Stimulated activated CD4-positive, alpha-beta T cell treated with anti-CD3 and anti-CD28 coated beads, Interleukin-4, amount 100 ng/mL, for 48 hours (primary cell): ENCODE measurements at places on chromosomes 2 and 18.

GRCh38 chr2:23244617-23245016 lies 140.4 kb upstream of the KLHL29 start:
- DNase-seq: no peak

GRCh38 chr2:211487733-211488132 lies 931.3 kb downstream of the CPS1 start:
- no peak for DNase-seq

- DNase-seq: peak; percentile 58
These were observed 68.5 kb upstream of the STK17B start for GRCh38 chr2:196239622-196240587.

DNA sequence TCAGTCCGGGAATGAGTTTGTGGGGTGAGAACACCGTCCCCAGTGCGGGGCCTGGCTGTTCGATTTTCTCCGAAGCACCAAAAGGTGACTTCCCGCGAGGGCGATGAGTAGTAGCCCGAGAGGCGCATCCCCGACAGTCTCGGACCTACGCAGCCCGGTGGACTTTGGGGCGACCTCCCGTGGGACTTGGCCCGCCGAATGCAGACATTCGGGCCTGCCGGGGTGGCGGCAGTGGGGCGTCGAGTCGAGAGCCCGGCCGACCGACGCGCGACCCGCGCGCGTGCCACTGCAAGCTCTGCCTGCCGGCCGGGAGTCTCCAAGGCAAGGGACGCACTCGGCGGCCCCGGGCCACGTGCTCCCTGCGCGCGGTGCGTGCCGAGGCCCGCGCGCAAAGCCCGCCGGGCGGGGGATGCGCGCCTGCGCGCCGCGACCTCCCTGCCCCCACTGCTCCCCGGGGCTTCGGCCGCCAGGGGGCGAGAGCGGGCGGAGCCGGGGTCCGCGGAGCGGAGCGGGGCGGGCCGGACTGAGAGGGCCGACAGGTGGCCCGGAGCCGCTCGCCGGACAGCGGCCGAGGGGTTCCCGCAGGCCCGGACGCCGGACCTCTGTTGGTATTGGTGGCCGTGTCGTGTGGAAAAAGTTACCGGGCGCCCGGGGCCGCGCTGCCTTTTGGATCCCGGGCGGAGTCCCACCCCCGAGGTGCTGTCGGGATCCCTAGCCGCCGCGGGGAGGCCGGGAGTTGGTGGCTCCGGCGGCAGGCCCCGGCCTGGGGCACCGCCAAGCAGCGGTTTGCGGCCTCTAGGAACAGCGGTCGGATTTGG lies 1.9 kb downstream of the PTMA start:
- peak; percentile 80 for DNase-seq

GRCh38 chr18:40949114-40949950 lies 1005.7 kb upstream of the PIK3C3 start:
- no peak for DNase-seq

DNA sequence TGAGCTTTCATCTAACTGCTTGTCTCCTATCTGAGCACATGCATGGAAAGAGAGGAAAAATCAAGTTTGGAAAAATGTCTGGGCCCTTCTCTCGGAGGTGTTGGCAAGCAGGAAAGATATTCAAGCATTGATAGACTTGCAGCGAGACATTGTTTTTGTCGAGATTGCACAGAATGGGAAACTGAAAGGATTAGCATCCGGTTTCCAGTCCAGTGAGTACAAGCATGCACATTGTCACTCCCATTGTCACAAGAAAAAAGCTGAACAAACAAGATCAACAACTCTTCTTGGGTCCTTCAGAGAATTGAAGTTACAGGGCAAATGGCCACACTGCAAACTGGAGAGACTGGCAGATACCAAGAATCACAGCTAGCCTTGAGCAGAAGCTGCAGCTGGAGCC lies 19.6 kb upstream of the MC5R start:
- DNase-seq: no peak

- no peak for DNase-seq
These were observed 127.5 kb upstream of the TTC39C start for GRCh38 chr18:23887035-23887434.

DNA sequence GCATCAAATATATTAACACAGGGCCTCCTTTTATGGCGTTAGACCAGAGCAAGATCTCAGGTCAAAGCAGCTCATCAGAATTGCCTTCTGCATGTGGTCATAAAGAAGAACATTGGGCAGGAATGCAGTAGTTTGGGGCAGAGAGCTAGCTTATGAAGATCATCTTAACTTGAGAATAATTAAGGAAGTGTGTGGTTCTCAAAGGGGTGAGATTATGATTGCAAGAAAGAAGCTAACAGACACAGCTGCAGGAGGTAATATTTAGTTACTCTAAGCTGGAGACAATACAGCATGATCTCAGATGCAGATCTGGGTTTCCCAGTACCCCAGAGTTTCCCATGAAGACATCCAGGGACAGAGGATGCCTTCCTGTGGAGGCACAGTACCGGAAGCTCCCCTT lies 91.6 kb downstream of the TTC27 start:
- no peak for DNase-seq

DNA sequence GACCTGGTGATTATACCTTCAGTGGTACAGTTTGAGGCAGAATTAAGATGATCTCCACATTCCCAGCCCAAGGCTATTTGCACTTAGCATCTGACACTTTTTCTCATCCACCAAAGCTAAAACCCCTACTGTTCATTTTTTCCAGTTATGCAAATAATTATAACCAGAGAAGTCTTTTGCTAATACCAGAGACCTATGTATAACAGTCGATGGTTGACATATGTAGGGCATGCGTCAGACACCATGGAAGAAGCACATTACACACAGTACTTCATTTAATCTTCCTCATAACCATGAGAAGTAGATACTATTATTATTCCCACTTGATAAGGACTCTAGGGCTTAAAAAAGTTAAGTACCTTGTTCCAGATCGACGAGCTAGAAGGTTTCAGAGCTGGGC lies 36.5 kb downstream of the AP1S3 start:
- DNase-seq: no peak

GRCh38 chr2:238936162-238937052 lies 88.5 kb downstream of the TWIST2 start:
- DNase-seq: no peak

DNA sequence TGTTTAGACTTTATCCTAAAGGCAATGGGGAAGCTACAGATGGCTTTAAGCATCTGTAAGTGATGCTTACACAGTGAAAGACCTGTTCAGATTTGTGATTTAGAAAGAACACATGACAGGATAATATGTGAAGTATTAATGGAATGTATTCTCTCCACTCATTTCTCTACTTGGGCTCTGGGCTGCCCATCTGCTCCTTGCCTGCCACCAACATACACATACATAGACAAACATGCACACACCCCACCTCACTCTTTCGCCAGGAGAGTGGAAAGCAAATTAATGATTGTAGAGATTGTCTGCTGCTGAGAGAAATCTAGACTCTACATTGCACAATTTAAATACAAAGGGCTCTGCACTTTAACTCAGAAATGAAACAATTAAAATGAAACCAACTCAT lies 61.0 kb upstream of the NFE2L2 start:
- no peak for DNase-seq

- DNase-seq: no peak
These were observed 1600.7 kb upstream of the ACVR2A start for GRCh38 chr2:146244131-146244530.

DNA sequence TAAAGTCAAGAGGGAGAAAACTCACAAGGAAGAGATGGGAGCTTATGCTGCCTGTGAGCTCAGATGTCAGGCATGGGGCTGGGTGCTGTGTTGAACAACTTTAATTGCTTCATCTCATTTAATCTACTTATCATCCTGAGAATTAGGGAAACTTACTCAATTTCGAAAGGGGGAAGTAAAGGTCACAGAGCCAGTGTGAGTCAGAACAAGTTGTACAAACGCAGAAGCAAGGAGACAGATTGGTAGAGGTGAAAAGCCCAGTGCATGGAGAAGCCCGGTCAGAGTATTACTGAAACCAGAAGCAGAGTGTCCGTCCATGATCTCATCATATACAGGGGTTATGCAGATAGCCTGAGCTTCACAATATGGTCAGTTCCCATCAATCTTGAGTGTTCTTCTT lies 281.1 kb upstream of the POU3F3 start:
- no peak for DNase-seq

DNA sequence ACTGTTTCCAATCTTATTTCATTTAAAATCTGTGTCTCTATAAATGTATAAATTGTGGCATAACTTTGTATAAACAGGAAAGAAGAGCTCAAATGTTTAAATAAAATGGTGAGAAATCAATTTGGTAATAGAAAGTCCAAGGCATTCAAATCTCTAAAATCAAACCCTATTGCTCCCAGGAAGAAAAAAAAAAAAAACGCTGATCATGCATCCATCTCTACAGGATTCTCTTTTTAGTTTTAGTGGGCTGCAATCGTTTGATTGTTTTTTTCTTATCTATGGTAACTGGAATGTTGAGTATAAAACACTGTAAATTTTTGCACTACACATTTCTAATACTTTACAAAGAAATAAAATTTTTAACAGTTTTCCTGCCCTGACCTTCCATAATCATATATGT lies 75.6 kb downstream of the NCKAP1 start:
- no peak for DNase-seq

- no peak for DNase-seq
These were observed 13.4 kb downstream of the TNS1 start for GRCh38 chr2:217989221-217989948.

DNA sequence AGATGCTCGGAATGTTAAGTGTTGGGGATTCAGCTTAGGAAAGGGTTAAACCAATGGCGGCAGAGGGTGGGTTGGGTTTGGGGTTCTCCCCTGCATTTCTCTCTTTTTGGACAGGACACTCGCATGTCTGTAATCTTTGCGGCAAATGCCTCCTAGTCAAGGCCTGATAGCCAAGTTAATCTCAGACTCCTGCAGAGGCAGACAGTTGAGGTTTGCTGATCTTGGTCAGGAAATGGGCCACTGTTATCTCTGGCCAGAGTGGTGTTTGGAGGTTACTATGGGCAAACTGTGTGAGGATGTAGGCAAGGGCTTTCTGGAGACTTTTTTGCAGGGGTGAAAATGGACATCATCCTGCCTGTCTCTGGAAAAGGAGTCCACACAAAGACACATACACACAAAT lies 188.8 kb downstream of the SETBP1 start:
- DNase-seq: no peak

- no peak for DNase-seq
These were observed 67.9 kb downstream of the LRRFIP1 start for GRCh38 chr2:237695201-237695780.

GRCh38 chr18:62558015-62558663 lies 35.3 kb downstream of the ZCCHC2 start:
- DNase-seq: no peak

DNA sequence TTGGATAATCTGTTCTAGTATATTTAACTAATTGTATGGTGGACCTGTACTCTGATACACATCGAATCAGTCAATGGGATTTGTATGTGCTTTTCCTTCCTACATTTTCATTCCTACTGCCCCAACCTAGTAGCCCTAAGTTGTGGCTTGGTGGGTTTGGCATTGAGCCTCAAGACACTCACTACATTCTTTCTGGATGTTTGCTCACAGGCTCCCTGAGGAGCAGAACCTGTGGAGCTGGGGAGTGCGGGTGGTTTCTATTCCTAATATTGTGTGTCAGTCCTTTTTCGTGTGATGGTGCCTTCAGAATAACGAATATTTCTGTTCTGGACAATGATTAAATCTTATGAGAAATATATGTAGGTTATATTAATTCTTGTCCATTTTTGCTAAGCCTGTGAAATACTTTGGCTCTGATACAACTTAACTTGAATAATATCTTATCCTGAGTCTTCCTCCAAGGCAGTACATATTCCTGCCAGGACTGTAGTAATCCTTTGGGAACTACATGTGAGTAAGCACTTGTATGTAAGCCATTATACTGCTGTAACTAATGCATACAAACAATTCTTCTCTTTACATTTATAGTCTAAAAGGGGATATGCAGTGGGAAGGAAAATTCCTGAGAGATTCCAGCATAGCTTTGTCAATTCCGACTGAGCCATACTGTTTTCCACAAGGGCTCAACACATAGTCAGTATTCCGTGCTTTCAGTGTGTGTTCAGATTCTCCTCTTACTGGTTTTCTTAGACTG lies 150.6 kb downstream of the AGPS start:
- DNase-seq: no peak

DNA sequence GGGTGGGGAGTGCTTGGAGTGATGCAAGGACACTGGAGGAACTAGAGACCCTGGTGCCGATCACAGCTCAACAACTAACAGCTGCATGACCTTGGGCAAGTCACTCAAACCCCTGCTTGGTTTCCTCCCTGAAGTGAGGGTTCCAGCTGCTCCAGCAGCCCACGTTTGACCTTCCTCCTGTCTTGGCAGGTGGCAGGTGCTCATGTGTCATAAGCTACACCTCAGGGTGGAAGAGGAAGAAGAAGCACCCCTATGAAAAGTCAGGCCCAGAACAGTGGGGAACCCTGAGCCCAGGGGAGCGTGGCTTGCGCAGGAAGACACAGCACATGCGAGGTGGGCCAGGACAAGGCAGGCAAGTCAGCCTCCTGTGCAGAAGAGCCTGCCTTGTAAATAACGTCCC lies 42.4 kb downstream of the MRPL35 start:
- no peak for DNase-seq

DNA sequence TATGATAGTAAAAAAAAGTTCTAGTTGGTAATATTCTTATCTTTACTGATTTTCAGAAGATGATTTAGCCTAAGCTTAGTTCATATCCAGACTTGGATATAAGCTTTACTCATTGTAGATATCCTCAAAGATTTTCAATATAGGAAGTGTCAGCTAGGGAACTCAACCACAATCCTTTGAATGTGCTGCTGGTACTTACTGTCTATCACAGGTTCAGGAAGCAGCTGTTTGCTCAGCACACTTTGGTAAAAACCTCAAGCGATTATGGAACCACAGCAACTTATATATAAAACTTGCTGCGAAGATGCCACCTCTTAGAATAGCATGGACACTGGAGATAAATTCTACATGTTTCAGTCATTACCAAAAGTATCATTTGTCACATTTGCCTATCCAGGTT lies 60.1 kb upstream of the TNFRSF11A start:
- no peak for DNase-seq

- no peak for DNase-seq
These were observed 13.5 kb upstream of the XDH start for GRCh38 chr2:31428001-31428418.

- no peak for DNase-seq
These were observed 63.9 kb upstream of the PAX8 start for GRCh38 chr2:113342650-113343049.

- no peak for DNase-seq
These were observed 39.1 kb downstream of the NTSR2 start for GRCh38 chr2:11630855-11631254.

DNA sequence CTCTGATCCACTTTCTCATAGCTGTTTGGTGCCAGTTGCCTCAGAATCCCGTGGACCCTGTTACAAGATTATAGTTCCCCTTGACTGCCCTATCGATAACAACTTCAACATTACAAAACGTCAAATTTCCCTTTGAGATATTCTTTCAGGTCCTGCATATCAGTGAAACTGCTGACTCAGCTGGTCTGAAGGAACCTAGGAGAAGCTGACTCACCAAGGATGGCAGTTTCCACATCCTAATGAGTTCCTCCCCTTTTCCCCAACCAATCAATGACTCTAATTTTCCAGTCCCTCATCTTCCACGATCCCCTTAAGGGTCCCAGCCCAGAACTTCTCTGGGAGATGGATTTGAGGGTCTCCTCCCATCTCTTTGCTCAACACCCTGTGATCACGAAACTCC lies 27.6 kb upstream of the GNAL start:
- no peak for DNase-seq
